Thoracic aorta (tissue), 2 donors: ENCODE measurements at places on chromosomes 3 and 15.

DNA sequence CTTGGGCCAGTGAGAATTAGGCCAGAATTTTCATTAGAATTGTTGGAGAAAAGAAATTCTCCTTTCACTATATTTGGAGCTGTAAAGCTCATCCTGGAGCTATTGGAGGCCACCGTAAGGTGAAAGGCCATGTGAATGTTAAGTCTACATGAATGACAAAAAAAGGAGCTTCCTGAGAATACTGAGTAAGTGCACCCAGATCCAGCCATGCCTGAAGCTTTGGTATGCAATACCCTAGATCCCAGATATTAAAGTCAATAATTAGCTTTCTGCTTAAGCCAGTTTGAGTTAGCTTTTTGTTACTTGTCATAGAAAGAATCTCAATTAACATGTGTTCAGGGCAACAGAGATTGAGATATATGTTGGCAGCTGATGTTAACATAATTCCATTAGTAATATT, 172.4 kb downstream of the NR1D2 start:
- H3K4me1 ChIP-seq, result peaks cover 6% of the 10 kb centered on the region
- peaks cover 4% of the 10 kb centered on the region for H3K36me3 ChIP-seq
- no peak overlapping the region for H3K27ac ChIP-seq
- no peaks in the 10 kb centered on the region for H3K27me3 ChIP-seq
- DNase-seq, result no peak

DNA sequence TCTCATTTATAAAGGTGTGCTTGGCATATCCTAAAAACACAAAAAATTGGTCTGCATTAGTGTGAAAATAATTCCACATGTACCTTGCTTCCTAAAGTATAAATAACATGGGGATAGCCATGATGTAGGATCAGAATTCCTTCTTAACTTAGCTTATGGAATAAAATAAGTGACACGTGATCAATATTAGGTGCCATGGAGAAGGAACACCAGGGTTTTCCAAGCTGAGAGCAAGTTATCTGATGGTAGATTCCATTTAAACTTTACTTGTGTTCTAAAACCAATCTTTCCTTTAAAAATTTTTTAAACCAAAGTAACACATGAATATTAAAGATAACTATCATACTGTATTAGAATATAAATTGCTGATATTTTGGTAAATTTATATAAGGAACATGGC, 300.5 kb downstream of the ZPLD1 start:
- H3K4me3 ChIP-seq, result no peak overlapping the region
- no peaks in the 10 kb centered on the region for H3K36me3 ChIP-seq
- H3K27me3 ChIP-seq, result no peaks in the 10 kb centered on the region
- peaks cover 9% of the 10 kb centered on the region for H3K4me1 ChIP-seq
- DNase-seq, result no peak

DNA sequence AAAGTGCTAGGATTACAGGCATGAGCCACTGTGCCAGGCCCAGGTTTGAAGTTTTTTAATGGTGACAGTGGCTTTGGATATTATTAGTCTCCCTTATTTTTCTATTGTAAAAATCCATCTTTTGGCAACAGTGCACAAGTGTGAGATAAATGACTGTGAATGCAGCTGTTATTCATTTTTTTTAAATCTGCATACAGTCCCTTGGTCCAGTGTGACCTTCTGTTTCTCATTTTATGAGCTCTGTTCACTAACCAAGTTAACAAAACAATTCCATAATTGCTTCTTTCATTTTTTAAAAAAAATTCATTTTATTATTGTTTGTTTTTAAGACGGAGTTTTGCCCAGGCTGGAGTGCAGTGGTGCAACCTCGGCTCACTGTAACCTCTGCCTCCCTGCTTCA, 381.8 kb downstream of the NAALADL2 start:
- H3K27ac ChIP-seq, result no peak overlapping the region
- no peak for DNase-seq
- H3K27me3 ChIP-seq, result no peaks in the 10 kb centered on the region
- H3K4me1 ChIP-seq, result no peaks in the 10 kb centered on the region

DNA sequence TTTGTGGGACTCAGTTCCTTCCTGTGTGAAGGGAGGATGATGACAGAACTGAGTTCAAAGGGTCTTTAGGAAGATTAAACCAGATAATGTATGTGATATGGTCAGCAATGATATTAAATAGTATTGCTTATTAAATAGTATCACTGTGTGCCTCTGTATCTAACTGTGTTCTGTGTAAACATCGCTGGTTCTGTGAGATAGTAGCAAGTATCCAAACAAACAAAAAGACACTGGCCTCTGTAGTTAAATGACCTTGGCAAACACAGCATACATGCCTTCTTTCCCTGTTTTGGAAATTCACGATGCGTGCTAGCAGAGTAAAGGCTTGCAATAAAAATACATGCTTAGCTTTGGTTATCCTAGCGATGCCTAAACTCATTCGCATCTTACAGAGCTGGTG, 76.1 kb downstream of the MESD start:
- H3K27me3 ChIP-seq, result no peaks in the 10 kb centered on the region
- H3K27ac ChIP-seq, result no peak overlapping the region
- H3K4me3 ChIP-seq, result no peak overlapping the region
- H3K36me3 ChIP-seq, result peaks cover 11% of the 10 kb centered on the region

- no peak overlapping the region for H3K4me3 ChIP-seq
- no peaks in the 10 kb centered on the region for H3K27me3 ChIP-seq
- no peak for DNase-seq
- no peaks in the 10 kb centered on the region for H3K36me3 ChIP-seq
- H3K27ac ChIP-seq, result no peak overlapping the region
These were observed 76.3 kb downstream of the SLC9A9 start for GRCh38 chr3:143771939-143772338.

- no peak for DNase-seq
- no peaks in the 10 kb centered on the region for H3K4me1 ChIP-seq
- H3K27ac ChIP-seq, result no peak overlapping the region
- H3K27me3 ChIP-seq, result no peaks in the 10 kb centered on the region
- no peak overlapping the region for H3K4me3 ChIP-seq
These were observed 608.1 kb downstream of the SQOR start for GRCh38 chr15:46242935-46243334.

- peaks cover 3% of the 10 kb centered on the region for H3K36me3 ChIP-seq
- H3K27ac ChIP-seq, result no peak overlapping the region
- no peak overlapping the region for H3K4me3 ChIP-seq
These were observed 73.5 kb downstream of the SLC49A4 start for GRCh38 chr3:122868322-122868721.

- H3K27ac ChIP-seq, result no peak overlapping the region
- peaks cover 10% of the 10 kb centered on the region for H3K36me3 ChIP-seq
- no peaks in the 10 kb centered on the region for H3K27me3 ChIP-seq
- no peaks in the 10 kb centered on the region for H3K4me1 ChIP-seq
These were observed 24.4 kb downstream of the MCCC1 start for GRCh38 chr3:183074881-183075280.

GRCh38 chr3:176759815-176760506, 437.3 kb downstream of the TBL1XR1 start:
- no peak overlapping the region for H3K4me3 ChIP-seq
- H3K27ac ChIP-seq, result no peak overlapping the region
- no peak for DNase-seq
- no peaks in the 10 kb centered on the region for H3K27me3 ChIP-seq

- peaks cover 22% of the 10 kb centered on the region for H3K4me1 ChIP-seq
- no peak overlapping the region for H3K4me3 ChIP-seq
- H3K27ac ChIP-seq, result no peak overlapping the region
- H3K36me3 ChIP-seq, result no peaks in the 10 kb centered on the region
- no peak for DNase-seq
These were observed 55.4 kb downstream of the TMCC1 start for GRCh38 chr3:129838086-129838485.

DNA sequence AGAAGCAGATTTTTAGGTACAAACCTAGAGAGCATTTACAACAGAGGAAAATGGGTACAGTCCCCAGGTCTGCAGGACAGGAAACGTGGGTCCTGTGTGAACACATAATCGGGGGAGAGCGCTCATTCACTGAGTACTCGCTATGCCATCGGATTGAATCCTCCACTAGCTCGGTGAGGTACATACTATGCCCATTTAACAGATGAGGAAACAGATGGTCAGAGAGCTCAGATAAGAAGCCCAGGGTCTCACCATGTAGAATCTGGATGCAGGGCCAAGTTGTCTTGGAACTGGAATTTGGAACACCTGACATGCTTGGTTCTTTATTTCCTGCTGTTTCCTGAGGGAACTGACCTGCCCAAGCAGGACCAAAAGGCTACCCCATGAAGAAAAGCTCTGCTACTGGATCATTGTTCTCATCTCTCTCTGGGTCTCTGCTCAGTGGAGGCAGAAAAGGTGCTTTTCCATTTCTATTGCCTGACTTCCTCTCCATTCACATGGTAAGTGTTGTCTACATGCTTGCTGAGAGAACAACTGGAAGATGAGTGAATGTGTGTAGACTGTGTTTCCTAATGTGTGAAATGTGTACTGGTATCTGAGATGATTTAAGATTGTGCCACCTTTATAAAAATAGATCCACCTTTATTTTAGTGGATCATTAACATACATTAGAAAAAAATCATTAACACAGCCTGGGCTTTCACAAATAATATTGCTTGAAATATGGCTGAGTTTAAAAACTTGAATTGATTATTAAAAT, 89.1 kb downstream of the TGFBR2 start:
- H3K4me1 ChIP-seq, result peaks cover 6% of the 10 kb centered on the region
- H3K27me3 ChIP-seq, result no peaks in the 10 kb centered on the region
- H3K36me3 ChIP-seq, result peaks cover 9% of the 10 kb centered on the region
- no peak overlapping the region for H3K4me3 ChIP-seq
- no peak for DNase-seq

DNA sequence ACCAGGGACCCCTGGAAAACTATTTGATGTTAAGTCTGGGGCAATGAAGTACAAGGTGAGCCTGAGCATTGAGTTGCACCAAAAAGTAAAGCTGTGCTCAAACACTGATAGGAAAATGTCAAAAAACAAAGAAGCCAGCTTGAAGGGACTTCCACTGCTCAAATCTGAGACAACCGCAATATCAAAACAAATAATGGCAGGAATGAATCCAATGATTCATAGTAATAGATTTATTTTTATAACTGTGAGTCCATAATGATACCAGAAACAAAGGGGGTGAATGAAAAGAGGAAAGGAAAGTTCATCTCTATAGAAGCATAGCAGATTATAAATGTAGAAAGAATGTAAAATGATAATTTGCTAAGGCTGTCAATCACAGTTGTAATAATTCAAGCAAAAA, 237.3 kb upstream of the ZBTB20 start:
- H3K27me3 ChIP-seq, result no peaks in the 10 kb centered on the region
- no peak overlapping the region for H3K4me3 ChIP-seq
- H3K27ac ChIP-seq, result no peak overlapping the region
- no peak for DNase-seq
- peaks cover 9% of the 10 kb centered on the region for H3K4me1 ChIP-seq
- no peaks in the 10 kb centered on the region for H3K36me3 ChIP-seq

DNA sequence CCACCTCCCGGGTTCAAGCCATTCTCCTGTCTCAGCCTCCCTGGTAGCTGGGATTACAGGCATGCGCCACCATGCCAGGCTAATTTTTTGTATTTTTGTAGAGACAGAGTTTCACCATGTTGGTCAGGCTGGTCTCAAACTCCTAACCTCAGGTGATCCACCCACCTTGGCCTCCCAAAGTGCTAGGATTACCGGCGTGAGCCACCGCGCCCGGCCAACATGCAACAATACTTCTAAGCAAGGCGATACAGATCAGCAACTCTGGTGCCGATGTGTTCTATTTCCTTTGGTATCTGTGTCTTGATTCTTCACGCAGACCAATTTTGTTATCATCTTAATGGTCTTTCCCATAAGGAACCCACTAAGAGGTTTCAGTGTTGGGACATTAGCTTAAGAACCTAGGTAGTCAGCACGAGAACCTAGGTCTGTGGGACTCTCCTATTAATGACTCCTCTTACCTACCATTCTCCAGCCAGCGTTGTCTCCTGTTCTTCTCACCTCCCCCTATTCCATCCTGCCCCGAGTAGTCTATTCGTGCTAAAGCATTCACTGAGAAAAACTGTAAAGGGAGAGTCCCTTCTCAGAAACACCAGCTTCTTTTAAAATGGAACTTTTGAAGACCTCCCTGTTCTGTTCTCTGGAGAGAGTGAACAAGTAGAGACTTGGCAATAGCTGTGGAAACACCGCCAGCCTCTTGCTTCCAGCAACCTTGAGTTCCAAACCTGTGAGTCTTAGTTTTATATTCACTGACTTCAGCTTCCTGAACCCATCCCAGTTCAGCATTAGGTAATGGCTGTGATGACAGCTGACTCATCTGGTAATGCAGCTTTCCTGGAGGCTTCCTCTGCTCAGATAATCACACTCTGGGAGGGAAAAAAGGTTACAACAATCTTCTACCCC, 61.2 kb downstream of the TSC22D2 start:
- DNase-seq, result peak; percentile 17
- no peak overlapping the region for H3K4me3 ChIP-seq
- H3K27me3 ChIP-seq, result no peaks in the 10 kb centered on the region

GRCh38 chr3:107260207-107260606, 117.0 kb upstream of the CCDC54 start:
- no peaks in the 10 kb centered on the region for H3K36me3 ChIP-seq
- no peak for DNase-seq
- peaks cover 8% of the 10 kb centered on the region for H3K4me1 ChIP-seq
- H3K4me3 ChIP-seq, result no peak overlapping the region
- H3K27ac ChIP-seq, result peak overlapping the region; percentile 3

DNA sequence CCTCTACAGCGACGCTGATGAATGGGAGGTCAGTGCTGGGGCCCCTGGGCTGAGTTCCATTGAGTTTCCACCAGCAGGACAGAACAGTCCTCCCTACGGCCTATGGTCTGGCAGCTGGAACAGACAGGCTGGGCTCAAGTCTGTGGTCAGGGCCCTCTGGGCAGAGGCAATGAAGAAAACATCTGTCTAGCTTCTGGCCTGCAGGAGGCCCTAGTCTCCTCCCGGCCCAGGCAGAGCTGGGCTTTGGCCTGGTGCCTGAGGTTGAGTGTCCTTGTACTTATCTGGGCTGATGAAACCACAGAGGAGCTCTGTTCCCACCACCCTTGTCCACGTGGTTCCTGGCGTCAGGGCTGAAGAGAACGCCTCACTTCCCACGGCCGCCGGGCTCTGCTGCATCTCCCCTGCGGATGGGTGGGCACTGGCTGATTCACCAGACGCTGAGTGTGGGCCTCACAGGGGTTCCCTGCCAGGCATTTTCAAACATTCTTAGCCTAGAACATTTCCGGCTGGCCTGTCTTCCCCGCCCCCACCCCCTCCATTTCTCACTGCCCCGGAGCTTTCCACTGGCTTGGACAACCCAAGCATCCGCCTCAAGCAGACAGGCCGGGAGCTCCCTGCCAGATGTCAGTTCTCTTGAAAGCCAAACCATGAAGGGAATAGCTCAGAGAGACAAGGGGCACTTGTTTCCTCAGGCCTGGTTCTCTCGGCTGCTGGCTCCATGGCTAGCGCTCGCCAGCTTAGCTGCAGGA, 20.3 kb downstream of the PPCDC start:
- H3K4me1 ChIP-seq, result peaks cover 45% of the 10 kb centered on the region
- H3K27ac ChIP-seq, result peak overlapping the region; percentile 88
